NCI-H1694 treated with DMSO at 0.1 percent for 48 hours (cell line): ENCODE measurements at places on chromosomes 11 and 22.

DNA sequence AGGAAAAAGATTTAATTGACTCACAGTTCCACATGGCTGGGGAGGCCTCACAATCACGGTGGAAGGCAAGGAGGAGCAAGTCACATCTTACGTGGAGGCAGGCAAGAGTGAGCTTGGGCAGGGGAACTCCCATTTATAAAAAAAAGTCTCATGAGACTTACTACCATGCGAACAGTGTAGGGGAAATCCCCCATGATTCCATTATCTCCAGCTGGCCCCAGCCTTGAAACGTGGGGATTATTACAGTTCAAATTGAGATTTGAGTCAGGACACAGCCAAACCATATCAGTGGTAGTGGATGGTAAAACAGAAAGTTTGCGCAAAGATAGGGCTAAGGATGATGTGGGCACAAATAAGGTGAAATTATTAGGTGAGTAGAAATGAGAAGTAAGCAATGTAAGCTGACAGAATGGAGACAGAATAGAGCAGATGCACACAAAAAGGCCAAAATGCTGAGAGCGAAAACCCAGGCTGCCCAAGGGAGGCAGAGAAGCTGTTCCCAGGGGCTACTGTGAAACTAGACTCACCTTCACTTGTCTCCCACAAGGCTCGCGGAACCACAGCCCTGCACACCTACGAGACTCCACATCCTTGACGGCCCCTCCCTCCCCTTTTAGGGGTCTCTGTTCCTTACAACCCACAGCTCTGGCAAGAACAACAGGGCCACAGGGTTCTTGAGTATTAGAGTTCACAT is 377.6 kb downstream of the CADM1 start:
- no peak for DNase-seq

- no peak for DNase-seq
These were observed 153.0 kb upstream of the PITPNB start for GRCh38 chr22:28072066-28072465.

- DNase-seq: no peak
These were observed 436.2 kb downstream of the BUD13 start for GRCh38 chr11:116336540-116336939.

- no peak for DNase-seq
These were observed 13.3 kb upstream of the CYP2R1 start for GRCh38 chr11:14905104-14906033.

DNA sequence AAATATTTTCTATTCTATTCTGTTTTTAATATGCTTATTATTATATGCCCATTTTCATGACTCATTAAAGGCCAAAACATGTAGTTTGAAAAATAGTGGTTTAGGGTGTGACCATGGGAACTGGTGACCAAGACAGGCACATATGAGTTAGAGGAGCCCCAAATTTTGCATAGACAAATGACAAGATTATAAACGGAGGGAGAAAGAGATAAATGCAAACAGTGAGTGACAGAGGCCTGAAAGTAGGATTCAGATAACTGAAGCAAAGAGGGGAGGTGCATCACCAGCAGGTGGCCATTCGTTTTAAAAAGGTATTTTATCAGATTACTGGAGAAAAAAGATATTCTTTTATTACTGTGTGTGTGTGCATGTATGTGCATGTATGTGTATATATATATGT is 391.5 kb upstream of the CHORDC1 start:
- DNase-seq: no peak

- DNase-seq: no peak
These were observed 3.8 kb upstream of the MFRP start for GRCh38 chr11:119350302-119350701.

GRCh38 chr22:42905217-42905616 is 48.1 kb upstream of the ARFGAP3 start:
- DNase-seq: no peak

GRCh38 chr11:19874266-19874665 is 161.6 kb downstream of the NAV2 start:
- DNase-seq: no peak

DNA sequence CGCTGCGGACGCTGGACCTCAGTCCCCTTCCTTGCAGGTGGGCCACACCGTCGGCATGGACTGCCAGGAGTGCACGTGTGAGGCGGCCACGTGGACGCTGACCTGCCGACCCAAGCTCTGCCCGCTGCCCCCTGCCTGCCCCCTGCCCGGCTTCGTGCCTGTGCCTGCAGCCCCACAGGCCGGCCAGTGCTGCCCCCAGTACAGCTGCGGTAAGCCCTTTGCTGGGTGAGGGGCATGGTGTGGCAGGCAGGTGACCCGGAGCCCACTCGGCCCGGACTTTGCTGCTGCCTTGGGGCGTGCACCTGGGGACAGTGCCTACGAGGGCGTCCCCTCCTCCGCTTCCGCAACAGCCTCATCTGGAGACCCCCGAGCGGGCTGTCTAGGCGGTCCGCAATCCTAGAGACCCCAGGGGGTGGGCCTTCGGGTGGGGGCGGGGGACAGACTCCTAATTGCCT is 25.4 kb upstream of the MUC5B start:
- DNase-seq: no peak

- DNase-seq: no peak
These were observed 7.6 kb downstream of the VSIG10L2 start for GRCh38 chr11:125953401-125953935.

DNA sequence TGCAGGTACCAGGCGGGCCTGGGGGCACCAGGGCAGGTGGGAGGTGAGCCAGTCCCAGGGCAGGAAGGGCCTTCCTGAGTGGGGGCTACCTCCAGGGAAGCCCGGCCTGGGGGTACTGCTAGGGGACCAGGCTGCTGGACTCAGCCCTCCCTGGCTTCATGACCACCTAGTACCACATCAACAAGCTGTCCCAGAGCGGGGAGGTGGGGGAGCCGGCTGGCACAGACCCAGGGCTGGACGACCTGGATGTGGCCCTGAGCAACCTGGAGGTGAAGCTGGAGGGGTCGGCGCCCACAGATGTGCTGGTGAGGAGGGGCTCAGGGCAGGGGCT is 6.7 kb downstream of the TRPT1 start:
- DNase-seq: no peak
